ENCODE measurements at places on chromosomes 5 and 9.

- DNase-seq = peak; percentile 74
Observed at GRCh38 chr9:30235564-30235963, 2148.9 kb upstream of the ACO1 start.

DNA sequence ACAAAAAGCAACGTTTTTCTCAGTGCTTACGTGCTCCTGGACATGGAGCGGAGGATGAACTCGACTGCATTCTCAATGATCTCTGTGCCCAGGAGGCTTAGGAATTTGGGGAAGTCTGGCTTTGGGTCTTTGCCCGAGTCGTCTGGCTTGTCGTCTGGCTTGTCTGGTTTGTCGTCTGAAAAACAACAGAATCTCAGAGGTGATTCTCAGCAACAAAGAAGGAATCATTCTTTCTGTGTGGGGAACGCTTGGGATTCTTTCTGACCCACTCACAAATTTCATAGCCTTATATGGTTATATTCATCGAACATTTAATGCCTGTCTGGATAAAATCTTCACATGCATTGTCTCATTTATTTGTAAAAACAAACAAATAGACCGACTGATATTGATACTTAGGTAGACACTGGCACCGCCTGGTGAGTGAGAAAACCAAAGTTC lies 4.7 kb downstream of the C5orf46 start:
- DNase-seq = no peak

GRCh38 chr5:140214831-140215230 lies 39.8 kb downstream of the CYSTM1 start:
- no peak for DNase-seq

GRCh38 chr9:3337515-3338225 lies 188.1 kb downstream of the RFX3 start:
- no peak for DNase-seq

GRCh38 chr9:14909961-14910805 lies at the start of gene FREM1:
Gene FREM1 (minus strand): TSS chr9:14910428. CDS start chr9:14868977, 41,451 bp downstream.
- DNase-seq = no peak

- no peak for DNase-seq
Observed at GRCh38 chr9:129933185-129934040, 98.2 kb downstream of the USP20 start.

DNA sequence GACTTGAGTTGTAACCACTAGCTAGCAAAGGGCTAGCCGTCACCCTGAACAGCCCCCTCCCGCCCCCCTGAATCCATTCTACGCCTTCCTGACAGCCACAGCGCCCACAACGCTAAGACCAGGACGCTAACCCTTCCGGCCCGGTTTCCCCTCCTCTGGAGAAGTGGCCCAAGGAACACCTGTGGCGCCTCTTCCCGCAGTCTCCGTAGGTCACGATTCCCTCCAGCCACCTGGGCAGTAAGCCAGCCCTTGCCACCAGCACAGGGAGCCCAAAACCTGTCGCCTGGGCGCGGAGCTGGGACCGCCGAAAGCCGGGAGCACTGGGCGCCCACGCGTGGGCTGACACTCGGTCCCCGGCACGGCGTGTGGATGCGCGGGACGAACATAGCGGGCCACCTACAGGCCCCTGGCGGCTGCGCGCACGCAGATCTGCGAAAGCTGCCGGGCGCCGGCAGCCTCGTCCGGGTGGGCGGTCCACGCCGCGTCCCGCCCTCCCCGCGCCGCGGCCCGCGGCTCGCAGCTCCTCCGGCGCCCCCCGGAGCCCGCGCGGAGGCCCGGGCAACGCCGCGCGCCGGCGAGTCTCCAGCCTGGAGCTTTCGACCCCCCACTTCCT lies 596 bp downstream of the IRF1 start:
- DNase-seq = no peak

- DNase-seq = no peak
Observed at GRCh38 chr9:37908283-37908682, 4.4 kb upstream of the SLC25A51 start.

Measured in LNCaP clone FGC (cell line).